ENCODE measurements at places on chromosomes 7 and 10.

DNA sequence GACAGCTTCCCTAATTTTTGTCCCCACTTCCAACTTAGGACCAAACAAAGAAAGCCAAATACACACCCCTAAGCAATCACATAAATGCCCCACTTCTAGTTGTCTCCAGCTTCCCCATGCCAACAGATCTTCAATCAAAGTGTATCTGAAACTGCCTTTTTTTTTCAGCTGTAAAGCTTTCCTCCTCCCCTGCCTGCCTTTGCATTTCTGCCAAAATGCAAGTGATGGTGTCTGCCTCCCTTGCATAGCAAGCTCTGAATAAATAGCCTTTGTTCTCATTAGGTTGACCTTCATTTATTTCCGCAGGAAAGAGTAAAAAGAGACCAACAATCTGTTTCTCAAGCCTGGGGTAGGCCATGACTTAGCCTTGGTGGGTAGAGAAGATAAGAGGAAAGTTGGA lies 459.4 kb downstream of the GPAM start:
- no peak for DNase-seq

DNA sequence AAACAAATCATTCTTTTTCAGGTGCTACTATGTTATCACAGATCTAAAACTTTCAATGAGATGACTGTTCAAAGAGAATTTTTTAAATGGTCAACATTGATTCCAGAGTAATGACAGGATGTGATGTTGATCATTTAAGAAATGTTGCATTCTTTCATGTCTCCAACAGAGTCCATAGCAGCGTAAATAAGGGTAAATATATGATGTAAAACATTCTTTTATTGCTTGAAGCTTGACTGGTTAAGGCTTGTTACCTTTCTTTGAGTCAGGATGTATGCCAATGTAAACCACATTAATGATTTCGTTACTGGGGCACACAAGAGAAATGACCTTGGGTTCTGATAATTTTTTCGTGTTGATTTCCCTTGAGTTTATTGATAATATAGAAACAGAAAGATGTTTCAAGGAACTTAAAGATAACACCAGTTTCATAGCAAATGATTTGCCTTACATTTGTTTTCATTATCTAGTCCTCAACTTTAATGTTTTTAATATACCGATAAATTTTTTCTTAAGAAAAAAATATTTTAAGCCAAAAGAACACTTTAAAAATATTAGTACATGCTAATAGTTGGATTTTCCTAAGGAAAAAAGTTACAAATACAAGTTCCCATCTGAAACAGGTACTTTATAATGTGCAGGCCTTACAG lies 3.5 kb downstream of the STK17A start:
- DNase-seq: peak; percentile 69

GRCh38 chr10:77036993-77037734 lies 600.4 kb downstream of the KCNMA1 start:
- DNase-seq: no peak

DNA sequence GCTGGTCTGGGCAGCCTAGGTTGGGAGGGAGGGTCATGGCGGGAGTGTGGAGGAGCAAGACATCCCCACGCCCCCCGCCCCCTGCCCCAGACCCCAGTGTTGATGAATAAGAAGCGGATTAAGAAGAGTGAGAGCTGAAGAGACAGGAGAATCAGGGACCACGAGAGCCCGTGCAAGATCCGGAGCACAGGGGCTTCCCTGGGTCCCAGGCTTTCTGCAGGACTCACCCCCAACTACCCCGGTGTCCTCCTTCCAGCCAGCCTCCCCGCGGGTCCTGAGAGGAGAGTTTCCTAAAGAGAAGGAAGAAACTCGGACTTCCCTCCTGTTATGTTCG lies 20.1 kb downstream of the GHRHR start:
- no peak for DNase-seq

DNA sequence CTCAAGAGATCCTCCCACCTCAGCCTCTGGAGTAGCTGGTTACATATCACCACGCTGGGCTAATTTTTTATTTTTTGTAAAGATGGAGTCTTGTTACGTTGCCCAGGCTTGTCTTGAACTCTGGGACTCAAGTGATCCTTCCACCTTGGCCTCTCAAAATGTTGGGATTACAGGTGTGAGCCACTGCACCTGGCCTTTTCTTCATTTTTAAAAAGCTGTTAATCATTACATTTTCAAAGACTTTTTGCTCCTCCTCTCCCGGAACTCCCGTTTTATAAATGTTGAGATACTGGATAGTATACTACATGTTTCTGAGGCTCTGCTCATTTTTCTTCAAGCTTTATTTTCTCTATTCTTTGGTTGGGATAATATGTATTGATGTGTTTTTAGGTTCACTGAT lies 16.4 kb downstream of the AOAH start:
- DNase-seq: no peak

GRCh38 chr10:77416311-77417135 lies 221.1 kb downstream of the KCNMA1 start:
- no peak for DNase-seq

DNA sequence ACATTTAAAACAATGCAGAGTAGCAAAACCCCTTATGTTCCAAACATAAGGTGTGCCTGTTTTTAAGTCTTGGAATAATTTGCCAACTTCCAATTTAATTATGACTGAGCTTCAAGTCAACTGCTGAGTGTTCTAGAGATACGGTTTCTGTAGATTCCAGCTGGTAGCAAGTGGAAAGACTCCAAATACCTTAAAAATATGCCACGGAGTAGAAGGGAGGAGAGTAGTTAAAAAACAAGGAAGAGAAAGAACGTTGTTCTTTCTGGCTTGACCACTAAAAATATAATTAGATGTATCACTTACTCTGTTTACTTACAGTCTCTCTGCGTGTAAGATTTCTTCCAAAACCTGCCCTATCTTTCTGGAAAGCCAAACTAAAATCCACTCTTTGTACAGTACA lies 24.5 kb upstream of the ABLIM1 start:
- no peak for DNase-seq

- no peak for DNase-seq
Observed at GRCh38 chr10:3226960-3227744, 54.6 kb upstream of the PITRM1 start.
